ENCODE measurements at places on chromosomes 7 and 10.

DNA sequence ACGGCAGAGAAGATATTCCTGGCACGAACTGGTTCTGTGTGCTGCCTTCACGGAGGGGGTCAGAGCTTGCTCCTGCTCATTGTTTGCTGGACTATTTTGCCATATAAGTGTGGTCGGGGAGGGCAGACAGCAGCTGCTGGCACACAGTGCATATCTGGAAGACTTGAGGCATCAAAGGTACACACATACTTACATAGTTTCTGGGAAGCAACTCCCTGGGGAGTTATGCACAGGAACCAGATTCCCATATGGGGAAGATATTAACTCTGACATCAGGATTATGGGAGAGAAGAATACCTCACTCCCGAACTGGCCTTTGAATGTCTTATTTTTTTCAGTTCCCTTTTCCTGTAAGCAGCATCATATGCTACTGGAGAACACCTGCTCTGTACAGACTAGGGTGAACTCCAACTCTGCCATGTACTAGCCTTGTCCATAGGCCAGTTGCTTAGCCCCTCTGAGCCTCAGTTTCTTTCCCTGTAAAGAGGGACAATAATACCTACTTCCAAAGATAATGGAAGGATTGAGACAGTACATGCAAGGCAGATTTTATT is 41.5 kb downstream of the LGI1 start:
- no peak for DNase-seq

- DNase-seq, result no peak
Measured at GRCh38 chr10:112379635-112380296, 5.8 kb downstream of the ACSL5 start.

DNA sequence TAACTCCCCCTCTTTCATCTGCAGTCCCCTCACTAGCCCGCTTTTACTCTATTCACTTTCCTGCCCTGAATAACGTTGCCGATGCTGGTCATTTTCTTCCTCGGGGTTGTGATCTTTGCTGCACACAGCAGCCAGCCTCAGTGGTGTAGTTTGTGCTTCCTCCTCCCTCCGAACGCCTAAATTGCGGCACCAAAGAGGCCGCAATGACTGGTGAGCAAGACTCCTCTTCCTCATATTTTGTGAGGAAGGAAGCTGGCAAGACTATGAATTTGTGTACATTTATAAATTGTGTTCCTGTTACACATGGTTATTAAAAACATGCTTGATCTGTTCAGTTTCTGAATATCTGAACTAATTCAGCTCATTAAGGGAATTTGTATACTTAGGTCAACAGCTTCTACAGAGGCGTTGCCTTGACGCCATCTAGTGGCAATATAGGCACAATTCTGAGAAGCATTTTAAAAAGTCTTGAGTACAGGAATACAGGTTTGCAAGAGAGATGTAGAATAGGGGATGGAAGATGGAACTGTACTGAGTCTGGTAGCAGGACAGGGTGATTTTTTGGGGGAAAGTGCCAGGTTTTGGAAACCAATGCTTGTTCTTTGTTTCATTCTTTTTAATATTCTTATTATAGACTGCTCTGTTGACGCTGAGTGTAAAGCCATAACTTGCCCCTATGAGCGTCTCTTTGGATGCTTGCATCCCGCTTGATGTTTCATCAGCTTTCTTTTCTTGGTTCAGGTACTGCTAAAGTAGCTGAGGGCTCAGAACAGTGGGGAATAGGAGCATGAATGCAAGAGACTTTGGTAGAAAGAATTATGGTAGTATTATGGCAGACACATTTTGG is 4.1 kb upstream of the TAS2R5 start:
- DNase-seq, result peak; percentile 49

DNA sequence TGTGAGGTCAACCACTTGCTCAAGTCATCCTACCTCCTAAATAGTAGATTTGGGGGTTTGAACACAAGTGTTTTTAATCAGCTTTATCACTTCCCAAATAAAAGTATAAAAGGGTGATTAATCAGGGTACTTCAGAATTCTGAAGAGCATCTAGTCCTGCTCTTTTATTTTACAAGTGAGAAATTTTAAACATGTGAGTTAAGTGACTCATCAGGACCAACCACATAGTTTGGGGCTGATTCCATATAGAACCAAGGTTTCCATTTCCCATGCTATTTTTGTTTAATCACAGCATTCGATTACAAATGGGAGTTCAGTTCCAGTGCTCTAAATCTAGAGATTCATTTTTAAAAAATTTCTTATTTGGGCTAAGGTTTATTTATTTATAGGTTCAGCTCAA is 113.4 kb downstream of the GPR158 start:
- no peak for DNase-seq

- DNase-seq, result no peak
Measured at GRCh38 chr10:95277201-95277570, 13.6 kb downstream of the PDLIM1 start.

GRCh38 chr7:157682946-157683746 is 346.3 kb downstream of the DNAJB6 start:
- no peak for DNase-seq

- DNase-seq, result no peak
Measured at GRCh38 chr7:80984619-80985018, 65.8 kb upstream of the SEMA3C start.

DNA sequence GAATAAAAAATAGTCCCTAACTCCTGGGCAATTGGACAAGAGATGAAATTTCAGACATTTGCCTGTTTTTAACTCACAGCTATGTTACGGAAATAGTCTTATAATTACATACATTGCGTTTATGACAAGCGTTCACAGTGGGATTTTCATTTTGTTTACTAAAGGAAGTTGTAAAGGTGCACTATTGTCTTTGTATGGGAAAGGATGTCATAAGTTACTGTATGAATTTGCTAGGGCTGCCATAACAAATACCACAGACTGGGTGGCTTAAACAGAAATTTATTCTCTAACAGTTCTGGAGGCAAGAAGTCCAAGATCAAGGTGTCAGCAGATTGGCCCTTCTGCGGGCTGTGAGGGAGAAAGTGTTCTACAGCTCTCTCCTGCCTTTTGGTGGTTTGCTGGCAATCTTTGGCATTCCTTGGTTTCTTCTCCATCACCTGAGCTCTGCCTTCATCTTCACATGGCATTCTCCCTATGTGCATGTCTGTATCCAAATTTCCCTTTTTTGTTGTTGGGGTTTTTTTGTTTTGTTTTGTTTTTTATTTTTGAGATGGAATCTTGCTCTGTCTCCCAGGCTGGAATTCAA is 5.6 kb downstream of the NFE2L3 start:
- no peak for DNase-seq

GRCh38 chr10:1074052-1074747 is 18.0 kb downstream of the WDR37 start:
- no peak for DNase-seq

- DNase-seq, result no peak
Measured at GRCh38 chr7:40175725-40176510, 41.1 kb downstream of the SUGCT start.

DNA sequence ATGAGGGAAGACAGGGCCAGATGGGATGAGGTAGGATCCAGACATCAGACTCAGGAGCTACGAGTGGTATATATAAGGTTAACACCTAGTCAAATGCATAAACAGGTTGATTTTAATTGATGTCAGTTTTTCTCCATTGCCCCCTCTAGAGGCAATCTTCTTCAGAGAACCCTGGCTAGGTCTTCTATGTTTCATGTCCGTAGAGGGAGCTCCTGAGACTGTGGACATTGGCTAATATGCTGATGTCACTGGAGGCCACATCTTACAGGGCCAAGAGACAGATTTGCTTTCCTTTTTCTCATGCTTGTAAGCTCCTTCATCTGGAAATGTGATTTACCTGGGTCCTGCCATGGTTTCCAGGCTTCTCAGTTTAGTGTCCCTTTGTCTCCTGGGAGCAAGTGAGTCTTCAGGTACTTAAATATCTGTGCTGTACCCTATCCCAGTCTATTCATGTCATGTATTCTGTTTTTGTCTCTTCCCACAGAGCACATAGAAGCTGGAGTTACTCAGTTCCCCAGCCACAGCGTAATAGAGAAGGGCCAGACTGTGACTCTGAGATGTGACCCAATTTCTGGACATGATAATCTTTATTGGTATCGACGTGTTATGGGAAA is 161.6 kb upstream of the PRSS1 start:
- peak; percentile 46 for DNase-seq

GRCh38 chr10:79013406-79013987 is 55.3 kb upstream of the ZMIZ1 start:
- DNase-seq, result no peak

- no peak for DNase-seq
Measured at GRCh38 chr7:35522697-35523096, 172.2 kb downstream of the HERPUD2 start.

DNA sequence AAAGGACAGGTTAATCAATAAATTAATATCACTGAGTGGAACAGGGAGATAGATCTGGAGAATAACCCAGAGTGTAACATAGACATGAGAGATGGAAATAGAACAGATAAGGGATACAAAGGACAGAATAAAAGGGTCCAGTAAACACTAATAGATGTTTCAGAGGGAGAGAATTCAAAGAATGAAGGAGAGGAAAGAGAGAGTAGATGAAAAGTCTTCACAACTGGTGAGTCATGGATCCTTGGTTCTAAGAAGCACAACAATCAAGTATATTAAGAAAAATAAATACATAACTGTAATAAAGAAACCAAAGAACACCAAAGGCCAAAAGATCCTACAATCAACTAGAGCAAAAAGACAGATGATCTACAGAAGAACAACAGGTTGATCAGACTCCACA is 66.3 kb downstream of the BEND7 start:
- no peak for DNase-seq

GRCh38 chr10:126917975-126918908 is 13.0 kb downstream of the DOCK1 start:
- no peak for DNase-seq

Data from SHP77 (cell line).